ENCODE measurements at places on chromosomes 2 and 18.

GRCh38 chr2:163692081-163692480 is 43.7 kb downstream of the FIGN start:
- DNase-seq: no peak

DNA sequence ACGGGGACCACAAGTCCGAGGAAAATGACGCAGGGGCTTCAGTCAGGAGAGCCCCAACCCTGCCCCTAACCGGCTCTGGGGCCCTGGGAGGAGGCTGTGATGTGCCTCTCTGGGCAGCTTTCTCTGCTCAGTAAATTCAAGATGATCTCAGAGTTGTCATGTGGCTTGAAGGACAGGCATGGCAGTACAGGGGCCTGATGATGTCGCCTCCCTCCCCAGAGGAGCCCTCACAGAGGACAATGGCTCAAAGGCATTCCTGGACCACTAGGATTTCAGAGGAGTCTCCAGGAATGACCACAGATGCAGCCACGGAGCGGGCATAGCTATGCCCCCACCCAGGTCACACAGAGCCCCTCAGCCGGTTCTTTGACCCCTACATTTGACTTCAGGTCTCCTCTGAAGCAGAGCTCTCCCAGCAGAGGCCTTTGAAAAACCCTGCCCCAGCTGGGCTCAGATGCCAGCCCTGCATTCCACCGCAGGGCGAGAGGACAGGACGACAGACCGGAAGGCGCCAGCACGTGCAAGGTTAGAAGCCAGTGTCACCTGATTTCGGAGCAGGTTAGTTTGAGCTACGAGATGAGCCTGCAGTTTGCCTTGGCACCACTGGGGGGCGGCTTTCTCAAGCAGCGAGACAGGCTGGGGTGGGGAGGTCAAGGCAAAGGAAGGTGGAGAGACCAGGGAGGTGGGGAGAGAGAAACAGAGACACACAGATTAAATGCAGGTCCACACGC is 39.2 kb downstream of the BIN1 start:
- peak; percentile 84 for DNase-seq

GRCh38 chr2:178450524-178450773 is 526 bp downstream of the PRKRA start:
- DNase-seq: no peak

GRCh38 chr18:57793302-57793986 is 9.7 kb downstream of the ATP8B1 start:
- no peak for DNase-seq

DNA sequence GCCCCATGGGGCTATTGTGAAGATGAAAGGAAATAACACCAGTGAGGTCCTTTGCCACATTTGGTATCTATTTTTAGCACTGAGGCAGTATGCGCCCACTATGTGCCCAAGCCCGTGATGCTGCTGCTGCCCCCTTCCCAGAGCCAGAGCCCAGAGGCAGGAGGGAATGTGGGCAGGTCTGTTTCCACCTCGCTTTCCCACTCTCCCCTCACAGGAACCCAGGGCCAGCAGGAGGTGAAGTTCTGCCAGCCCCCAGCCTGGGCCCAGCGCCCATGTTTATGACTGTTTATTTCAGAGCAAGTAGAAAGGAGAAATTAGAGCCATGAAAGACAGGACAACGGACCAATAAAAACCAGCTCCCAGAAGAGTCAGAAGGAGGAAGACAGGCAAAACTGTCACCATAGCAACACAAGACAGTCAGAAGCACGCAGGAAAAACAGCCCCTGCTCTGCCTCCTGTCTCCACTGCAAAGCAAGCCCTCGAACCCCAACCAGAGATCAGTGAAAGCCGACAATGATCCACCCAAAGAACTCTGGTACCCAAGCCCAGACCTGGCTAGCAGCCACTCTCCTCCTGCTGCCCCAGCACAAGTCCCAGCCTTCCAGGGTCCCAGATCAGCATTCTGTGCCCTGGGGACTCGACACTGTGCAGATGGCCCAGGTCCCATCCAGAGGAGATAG is 1.4 kb downstream of the CYRIA start:
- DNase-seq: no peak

- no peak for DNase-seq
Measured at GRCh38 chr2:224160917-224161316, 121.8 kb upstream of the SERPINE2 start.

DNA sequence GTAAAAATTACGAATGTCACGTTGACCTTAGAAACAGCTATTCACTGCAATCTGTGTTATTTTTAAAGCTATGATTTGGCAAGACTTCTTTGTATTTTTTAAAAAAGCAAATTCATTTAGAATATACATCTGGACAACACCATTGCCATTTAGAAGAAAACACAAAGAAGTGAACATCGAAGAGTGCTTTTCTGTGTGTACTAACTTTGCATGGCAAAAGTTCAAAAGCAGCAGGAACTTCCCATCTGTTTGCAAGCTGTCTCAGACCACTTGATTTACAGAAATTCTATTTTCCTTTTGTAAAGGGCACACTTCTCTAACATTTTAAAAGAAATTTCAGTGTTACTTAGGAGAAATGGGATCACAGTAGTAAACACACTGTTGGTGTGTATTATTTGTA is 145.9 kb downstream of the CALCRL start:
- DNase-seq: no peak

Measured in activated CD4-positive, alpha-beta T cell treated with anti-CD3 and anti-CD28 coated beads for 48 hours (primary cell).